Inflammatory macrophage treated with lipopolysaccharide for 1 hour (primary cell): ENCODE measurements at places on chromosomes 1 and 21.

GRCh38 chr1:145692785-145693443 is 14.3 kb downstream of the PDZK1 start:
- no peak for DNase-seq

DNA sequence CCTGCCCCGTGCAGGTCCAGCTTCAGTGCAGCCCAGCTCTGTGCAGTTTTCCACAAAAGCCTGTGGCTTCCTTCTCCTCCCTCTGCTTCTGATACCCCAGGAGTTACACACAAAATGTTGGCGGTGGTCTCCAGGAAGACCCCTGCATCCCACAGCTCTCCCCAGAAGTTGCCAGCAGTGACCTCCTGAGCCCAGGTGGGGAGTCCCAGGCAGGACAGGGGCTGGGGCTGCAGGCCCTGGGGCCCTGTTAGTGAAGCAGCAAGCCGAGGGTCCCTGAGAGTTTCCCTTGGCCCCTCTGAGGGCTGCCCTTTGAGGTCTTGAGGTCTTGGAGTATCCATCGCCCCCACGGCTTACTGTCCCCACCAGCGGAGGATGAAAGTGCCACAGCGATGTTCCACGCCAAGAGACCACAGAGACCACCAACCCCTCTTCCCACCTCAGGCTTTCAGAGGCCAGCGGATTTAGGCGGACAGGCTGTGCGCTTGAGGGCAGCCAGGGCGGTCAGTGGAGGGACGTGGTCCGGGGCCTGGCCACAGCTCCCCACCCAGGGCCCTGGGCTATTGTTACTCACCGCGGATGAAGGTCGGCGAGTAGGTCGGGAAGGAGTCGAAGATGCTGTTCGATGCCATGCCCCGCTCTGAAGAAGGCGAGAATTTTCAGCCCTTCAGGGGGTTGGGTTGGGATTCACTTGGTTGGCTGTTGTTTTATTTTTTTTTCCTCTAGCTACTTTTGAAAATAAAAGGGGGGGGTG is 34.0 kb upstream of the RUNX3 start:
- DNase-seq: no peak

DNA sequence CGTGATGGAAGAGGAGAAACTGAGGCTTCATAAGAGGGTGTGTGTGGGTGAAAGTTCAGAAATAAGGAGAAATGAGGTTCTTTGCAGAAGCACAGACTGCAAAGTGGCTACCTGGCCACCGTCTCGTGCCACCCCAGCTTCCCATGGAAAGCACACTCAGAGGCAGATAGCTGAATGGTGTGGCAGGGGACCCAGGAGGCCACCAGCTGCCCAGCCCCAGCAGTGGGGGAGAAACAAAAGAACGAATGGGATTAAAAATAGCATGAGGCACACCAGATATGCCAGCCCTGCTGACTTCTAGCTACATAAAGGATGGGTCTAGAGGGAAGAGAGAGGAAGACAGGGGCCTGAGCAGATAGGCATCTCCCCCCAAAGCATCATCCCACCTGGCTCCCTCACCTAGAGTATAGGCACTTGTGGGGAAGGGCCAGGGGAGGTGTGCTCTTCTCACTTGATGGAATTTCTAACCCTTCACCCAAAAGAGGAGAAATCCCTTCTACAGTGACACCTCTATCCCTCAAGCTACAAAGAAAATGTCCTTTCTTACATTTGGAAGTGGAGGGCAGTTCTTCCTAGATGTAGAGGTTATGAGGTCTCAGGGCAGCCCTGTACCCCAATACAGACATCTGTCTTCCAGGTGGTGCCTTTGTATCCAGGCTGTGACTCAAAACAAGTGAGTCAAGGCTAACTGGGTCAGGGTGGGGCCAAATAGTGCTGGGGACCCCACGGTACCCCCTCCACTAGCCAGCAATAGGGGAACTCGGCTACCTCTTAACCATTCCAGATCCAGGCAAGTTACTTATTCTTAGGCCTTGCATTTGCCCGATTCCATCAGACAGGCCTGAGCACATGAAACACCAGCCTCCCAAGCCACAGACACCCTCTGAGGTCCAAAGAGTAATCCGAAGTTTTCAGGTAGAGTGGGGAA is 3.5 kb downstream of the HDGF start:
- no peak for DNase-seq

DNA sequence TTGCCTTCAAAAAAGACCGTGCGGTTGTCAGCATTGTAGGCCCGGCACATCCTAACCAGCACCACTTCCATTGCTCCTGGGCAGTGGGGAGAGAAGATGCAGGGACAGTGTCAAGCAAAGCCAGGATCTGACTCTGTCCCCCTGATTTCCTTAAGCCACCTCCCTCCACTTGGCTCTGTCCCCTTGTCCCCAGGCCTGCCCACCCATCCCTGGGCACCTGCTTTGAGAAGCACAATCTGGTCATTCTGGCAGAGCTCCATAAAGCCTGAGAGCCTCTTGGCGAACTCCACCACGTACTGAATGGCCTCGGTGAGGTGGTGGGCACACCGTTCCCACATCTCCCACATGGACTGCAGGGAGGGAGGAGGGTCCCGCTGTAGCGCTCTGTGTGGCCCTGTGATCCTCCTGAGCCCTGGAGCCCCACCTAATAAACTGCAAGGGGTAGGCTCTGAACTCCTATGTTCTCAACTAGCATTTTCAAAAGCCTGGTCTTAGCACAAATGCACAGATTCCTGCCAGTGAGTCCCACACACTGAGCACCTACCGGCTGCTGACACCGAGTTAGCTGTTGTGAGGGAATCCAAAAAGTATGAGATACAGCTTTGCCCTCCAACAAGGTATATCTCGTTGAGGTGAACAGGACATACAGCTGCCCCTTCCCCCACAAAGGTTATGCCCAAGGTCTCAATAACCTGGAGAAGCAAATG is 8.2 kb upstream of the LINGO4 start:
- DNase-seq: no peak
